ENCODE measurements at places on chromosomes 2 and 18.

- no peaks in the 10 kb centered on the region for H3K36me3 ChIP-seq
- no peaks in the 10 kb centered on the region for H3K27me3 ChIP-seq
- peak overlapping the region; percentile 6 for H3K4me3 ChIP-seq
- peak; percentile 31 for DNase-seq
Measured at GRCh38 chr2:10028988-10029874, 14.1 kb upstream of the KLF11 start.

- H3K36me3 ChIP-seq = peaks cover 18% of the 10 kb centered on the region
- no peak for DNase-seq
- peak overlapping the region; percentile 96 for H3K4me3 ChIP-seq
- peaks cover 42% of the 10 kb centered on the region for H3K4me1 ChIP-seq
- no peaks in the 10 kb centered on the region for H3K27me3 ChIP-seq
- peak overlapping the region; percentile 95 for H3K27ac ChIP-seq
Measured at GRCh38 chr2:63589148-63589958, 590 bp downstream of the MDH1 start.

DNA sequence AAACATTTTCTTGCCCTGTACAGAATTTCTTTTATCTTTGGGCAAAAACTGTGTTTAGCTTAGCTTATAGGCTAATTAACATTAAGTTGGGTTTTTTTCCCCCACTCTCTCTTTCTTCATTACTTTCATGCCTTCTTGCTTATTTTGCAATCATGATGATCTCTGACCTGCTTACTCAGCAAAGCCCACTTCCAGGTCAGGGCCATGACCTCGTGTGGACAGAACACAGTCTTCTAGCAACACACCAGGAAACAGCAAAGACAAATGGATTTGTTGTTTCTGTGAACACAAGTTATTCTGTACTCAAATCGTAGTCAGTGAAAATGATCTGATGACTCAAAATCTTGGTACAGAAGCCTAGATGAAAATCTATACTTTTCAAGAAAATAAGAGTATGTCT is 60.7 kb downstream of the SPATS2L start:
- no peak for DNase-seq
- peaks cover 9% of the 10 kb centered on the region for H3K36me3 ChIP-seq
- no peak overlapping the region for H3K4me3 ChIP-seq
- H3K27ac ChIP-seq = no peak overlapping the region
- H3K4me1 ChIP-seq = no peaks in the 10 kb centered on the region

DNA sequence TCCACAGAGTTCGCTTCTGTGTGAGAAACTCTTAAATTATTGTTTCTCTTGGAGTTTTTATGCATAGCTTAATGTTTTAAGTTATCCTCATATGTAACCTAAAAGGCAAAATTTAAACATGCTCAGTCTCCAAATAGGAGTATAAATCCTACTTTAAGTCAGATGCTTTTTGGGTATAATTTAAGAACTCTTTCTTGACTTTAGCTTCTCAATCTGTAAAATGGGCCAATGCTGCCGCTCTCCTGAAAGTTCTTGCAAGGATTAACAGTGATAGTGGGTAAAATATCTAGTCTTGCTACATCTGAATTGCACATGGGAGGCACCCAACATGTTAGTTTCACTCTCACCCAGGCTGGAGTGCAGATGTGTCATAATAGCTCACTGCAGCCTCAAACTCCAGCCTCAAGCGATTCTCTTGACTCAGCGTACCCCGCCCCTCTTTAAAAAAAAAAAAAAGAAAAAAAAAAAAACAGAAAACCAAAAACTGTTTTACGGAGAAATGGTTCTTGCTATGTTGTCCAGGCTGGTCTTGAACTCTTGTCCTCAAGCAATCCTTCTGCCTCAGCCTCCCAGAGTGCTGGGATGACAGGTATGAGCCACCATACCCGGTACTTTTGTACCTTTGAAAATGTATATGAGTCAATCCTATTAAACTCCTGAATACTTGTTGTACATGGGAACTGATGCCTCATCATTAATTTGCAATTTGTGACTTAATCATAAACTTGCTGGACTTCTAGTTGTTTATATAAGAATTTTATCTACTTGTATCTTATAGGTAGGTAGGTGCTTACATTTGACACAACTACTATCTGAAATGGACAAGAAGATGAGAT is 1.8 kb downstream of the FBXO48 start:
- peak overlapping the region; percentile 96 for H3K4me3 ChIP-seq
- peak overlapping the region; percentile 94 for H3K27ac ChIP-seq
- H3K4me1 ChIP-seq = peaks cover 48% of the 10 kb centered on the region
- no peaks in the 10 kb centered on the region for H3K27me3 ChIP-seq
- peak; percentile 63 for DNase-seq

DNA sequence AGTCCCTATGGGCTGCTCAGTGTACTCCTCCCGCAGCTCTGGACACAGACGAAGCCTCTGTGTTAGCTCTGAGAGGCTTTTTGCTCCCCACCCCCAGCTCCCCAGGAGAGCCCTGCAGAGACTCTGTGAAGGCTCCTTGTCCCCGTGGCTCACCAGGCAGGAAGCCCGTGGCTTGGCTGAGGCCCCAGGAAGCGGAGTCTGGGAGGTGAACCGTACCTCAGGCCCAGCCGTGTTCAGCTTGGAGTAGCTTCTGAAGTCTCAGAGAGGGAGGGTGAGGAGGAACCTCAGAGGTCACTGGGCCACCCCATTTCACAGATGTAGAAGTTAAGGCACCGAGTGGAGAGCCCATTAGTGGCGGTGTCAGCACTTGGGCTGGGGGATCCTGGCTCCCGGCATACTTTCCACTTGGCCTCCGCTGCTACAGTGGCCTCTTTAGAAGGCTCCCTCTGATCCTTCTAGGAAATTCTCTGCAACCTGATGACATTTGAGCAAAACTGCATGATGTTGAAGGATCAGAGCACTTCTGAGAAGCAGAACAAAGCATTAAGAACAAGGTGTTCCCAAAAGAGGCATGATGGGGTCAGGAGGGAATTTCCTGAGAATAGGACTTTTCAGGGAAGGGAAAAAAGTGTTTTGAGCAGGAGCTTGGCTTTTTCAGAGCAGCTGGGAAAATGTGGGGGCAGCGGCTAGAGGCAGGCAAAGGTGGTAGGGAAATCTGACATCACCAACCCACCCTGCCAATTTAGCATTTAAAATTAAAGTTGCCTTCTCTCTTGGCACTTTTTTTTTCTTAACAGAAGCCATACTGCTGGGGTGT is 79.1 kb downstream of the MCFD2 start:
- H3K4me1 ChIP-seq = no peaks in the 10 kb centered on the region
- no peak overlapping the region for H3K4me3 ChIP-seq
- H3K27me3 ChIP-seq = peaks cover 12% of the 10 kb centered on the region
- no peak overlapping the region for H3K27ac ChIP-seq
- H3K36me3 ChIP-seq = no peaks in the 10 kb centered on the region
- DNase-seq = no peak

DNA sequence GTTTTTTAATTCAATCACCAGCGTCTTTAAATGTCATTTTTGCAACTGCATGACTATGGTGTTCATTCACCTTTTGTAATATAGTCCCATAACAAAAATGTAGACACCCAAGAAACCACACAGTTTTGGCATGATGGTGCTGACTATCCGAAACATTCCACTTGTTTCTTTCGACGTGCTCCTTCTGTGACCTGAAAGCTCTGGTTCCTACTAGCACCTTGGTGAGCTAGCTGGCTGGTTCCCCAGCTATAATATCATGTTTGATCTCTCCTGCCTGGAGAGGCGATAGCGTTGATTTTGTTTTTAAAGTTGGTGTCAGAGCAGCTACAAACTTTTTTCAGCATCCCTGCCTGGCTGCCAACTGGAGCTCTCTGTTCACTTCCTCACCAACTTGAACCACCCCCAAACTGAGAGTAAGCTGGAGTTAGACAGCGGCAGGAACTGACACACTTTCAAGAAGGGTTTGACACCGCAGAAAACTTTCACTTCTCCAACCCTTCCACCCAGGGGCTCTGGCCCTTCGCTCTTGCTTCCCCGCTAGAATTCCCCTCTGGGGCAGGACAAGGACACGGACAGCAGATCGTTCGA is 1.1 kb downstream of the ATAD2B start:
- peak overlapping the region; percentile 99 for H3K27ac ChIP-seq
- peak overlapping the region; percentile 94 for H3K4me3 ChIP-seq
- H3K27me3 ChIP-seq = no peaks in the 10 kb centered on the region

GRCh38 chr2:98412751-98413458 is 31.8 kb upstream of the INPP4A start:
- no peaks in the 10 kb centered on the region for H3K36me3 ChIP-seq
- H3K4me1 ChIP-seq = peaks cover 7% of the 10 kb centered on the region
- DNase-seq = peak; percentile 79
- no peak overlapping the region for H3K4me3 ChIP-seq

DNA sequence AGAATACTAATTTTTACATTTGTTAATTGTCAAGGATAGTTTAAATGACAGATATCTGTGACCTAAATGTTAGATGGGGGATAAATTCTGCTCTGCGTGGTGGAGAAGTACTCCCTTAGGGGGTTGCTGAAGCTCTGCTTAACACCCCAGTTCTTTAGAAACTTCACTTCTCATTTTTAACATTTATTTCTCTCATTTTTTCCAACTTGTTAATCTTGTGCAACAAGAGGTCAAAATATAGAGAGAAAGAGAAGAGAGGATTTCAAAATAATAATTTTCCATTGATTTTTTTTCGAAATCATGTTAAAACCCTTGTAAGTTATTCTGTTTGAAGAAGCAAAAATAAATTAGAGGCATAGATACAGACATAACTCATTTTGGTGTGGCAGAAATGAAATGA is 61.3 kb upstream of the SLC8A1 start:
- no peaks in the 10 kb centered on the region for H3K27me3 ChIP-seq
- H3K4me3 ChIP-seq = no peak overlapping the region
- H3K36me3 ChIP-seq = no peaks in the 10 kb centered on the region
- H3K4me1 ChIP-seq = no peaks in the 10 kb centered on the region

DNA sequence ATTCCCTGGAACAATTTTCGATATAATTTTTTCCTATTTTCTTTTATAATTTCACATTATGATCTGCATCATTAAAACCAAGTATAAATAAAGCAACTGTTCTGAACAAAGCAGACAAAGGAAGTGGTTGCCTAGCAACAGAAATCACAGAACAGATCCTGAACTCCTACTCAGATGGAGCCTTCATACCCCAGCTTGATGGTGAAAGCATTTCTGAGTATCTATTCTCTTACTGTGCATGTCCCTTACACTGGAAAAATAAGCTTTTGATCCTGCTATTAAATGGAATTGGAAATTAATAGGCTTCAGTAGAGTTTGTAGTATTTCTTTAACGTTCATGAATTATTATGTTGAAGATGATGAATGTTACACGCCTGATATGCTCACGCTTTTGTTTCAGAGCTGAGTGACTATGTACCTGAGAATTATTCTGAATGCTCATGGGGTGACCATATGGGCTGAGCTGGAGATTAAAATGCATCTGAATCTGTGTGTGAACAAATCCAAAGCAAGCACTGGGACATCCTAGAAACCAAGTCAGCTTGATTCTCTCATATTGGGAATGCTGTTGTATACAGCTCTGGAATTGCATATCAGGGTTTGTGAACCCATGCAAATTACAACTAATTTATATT is 254.0 kb downstream of the KCNJ3 start:
- no peaks in the 10 kb centered on the region for H3K36me3 ChIP-seq
- H3K4me1 ChIP-seq = no peaks in the 10 kb centered on the region
- DNase-seq = no peak
- no peak overlapping the region for H3K27ac ChIP-seq

Data from activated CD4-positive, alpha-beta T cell treated with anti-CD3 and anti-CD28 coated beads, Interleukin-2, amount 10 ng/mL, durations not matched to agents 7 days and 5 days (primary cell).